CD8-positive, alpha-beta T cell (primary cell): ENCODE measurements at places on chromosomes 2 and 18.

DNA sequence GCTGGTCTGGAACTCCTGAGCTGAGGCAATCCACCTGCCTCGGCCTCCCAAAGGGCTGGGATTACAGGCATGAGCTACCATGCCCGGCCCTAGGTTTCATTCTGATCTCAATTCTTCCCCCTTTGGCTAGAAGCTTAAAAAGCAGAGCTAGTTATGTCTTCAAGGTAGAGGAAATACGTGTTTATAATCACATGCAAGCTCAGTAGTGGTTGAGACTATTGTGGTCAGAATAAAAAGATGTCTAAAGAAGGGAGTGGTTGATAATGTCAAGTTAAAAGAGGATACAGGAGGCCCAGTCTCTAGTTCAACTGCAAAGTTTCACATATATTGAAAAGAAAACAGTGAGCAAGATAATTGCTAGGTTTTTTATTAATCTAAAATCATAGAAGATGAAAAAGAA lies 807.8 kb upstream of the ACVR2A start:
- no peak for DNase-seq

- no peak for DNase-seq
Measured at GRCh38 chr2:187994464-187995331, 297.0 kb upstream of the GULP1 start.

- no peak for DNase-seq
Measured at GRCh38 chr18:47683774-47684173, 246.7 kb downstream of the SMAD2 start.

GRCh38 chr18:22552899-22553460 lies 135.3 kb upstream of the CTAGE1 start:
- no peak for DNase-seq

DNA sequence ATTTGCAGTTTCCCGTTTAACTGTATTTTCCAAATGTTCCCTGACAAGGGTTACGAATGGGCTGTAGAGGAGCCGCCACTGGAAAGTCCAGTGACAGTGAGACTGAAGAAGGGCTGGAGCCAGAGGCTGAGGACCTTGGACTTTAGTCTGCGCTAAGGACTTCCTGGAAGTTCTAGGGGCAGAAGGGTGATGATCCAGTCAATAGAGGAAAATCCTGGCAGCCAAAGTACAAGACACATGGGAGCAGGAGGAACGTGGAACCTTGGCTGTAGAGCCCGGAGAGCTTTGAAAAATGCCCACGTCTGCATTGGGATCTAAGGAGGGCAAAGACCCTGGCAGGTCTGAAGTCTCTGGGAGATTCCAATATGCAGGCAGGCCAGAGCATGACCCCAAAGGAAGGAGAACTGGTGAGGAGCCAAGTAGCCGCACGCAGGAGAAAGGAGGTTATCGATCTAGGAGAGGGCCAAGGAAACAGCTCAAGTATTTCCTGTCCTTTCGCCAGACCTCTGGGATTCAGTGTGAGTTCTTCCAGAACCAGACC lies 28.5 kb downstream of the MBP start:
- no peak for DNase-seq

DNA sequence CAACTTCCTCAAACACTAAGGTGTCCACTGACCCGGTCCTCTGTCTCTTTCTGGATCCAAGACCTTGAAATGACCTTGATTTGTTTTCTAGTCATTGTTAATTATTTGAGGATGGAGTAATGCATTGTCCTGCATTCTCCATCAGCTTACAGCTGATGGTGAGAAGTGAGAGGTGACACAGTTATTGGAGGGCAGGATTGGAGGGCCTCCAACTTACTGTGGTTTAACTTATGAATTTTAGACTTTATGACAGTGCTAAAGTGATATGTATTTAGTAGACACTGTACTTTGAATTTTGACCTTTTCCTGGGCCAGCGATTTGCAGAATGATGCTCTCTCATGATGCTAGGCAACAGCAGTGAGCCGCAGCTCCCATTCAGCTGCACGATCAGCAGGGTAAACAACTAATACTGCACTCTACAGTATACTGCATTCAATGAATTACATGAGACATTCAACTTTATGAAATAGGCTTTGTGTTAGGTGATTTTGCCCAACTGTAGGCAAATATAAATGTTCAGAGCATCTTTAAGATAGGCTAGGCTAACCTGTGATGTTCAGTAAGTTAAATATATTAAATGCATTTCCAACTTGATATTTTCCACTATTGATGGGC lies 200.0 kb upstream of the MEX3C start:
- no peak for DNase-seq
